ENCODE measurements at places on chromosomes 12 and 14.

DNA sequence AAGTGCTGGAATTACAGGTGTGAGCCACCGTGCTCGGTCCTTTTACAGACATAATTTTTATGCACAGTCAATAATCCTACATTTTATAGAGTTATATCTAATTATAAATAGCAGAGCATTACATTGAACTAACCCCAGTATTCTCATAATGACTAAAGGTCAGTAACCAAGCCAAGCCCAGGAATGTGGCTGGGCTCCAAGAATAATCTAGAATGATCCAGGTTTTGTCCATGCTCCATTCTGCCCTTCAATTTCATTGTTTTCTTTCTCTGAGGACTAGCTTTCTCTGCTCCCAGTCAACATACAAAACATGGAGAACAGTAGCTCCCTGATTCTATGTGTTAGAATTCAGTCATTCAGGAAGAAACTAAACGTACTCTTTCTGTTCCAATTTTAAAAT, 92.1 kb upstream of the KRR1 start:
- no peak overlapping the region for H3K27ac ChIP-seq
- no peaks in the 10 kb centered on the region for H3K27me3 ChIP-seq
- no peaks in the 10 kb centered on the region for H3K36me3 ChIP-seq
- H3K4me3 ChIP-seq: no peak overlapping the region

- no peak overlapping the region for H3K4me3 ChIP-seq
- no peak overlapping the region for H3K27ac ChIP-seq
- ATAC-seq: no peak
- no peaks in the 10 kb centered on the region for H3K27me3 ChIP-seq
- no peaks in the 10 kb centered on the region for H3K36me3 ChIP-seq
Measured at GRCh38 chr14:78758333-78758732, 588.2 kb downstream of the NRXN3 start.

DNA sequence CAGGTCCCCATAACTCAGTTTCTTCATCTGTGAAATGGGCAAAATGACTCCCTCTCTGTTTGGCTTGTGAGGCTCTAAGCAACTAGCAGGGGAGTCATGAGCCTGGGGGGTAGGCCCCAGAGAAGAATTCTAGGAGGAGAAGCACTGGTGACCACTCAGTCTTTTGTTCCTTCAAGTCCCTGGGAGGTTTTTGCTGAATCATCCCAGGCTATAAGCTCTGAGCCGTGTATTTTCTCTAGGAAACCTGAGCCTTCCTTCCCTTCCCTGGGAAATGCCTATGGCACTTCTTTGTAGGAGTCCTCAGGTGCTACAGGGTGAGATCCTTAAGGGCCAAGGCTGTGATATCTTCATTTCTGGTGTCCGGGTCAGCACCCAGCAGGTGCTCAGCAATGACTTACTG, 4.5 kb downstream of the RPH3A start:
- no peak for ATAC-seq
- H3K36me3 ChIP-seq: no peaks in the 10 kb centered on the region
- peaks cover 87% of the 10 kb centered on the region for H3K27me3 ChIP-seq
- H3K4me3 ChIP-seq: no peak overlapping the region
- H3K4me1 ChIP-seq: no peaks in the 10 kb centered on the region

DNA sequence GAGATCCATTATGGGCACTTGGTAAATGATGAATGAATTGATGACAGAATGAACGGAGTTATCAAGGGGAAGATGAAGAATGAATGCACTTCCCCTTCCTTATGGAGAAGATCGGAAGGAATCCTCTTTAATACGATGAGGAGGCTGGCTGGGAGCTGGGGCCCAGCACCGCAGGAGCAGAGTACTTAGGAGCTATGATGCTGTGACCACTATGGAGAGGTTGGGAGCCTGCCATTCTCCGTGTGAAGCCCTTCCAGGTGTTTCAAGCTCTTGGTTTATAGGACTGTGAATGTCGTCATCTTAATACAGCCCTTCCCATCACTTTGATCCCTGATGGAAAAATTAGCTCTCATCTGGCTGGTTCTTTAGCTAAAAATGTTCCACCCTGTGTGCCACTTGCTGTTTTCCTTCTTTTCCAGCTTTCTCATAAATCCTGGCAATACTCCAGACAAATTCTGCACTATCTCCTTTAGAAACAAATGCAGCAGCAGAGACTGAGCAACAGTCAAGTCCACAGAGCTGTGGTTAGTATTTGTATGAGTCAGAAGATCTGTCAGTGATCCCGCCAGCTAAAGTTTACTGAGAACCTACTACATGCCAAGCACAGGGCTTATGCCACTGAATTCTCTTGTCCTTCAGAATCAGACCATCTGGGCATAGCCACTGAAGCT, 263.1 kb upstream of the CRY1 start:
- no peak overlapping the region for H3K4me3 ChIP-seq
- H3K27me3 ChIP-seq: peaks cover 37% of the 10 kb centered on the region
- no peak for ATAC-seq
- no peaks in the 10 kb centered on the region for H3K36me3 ChIP-seq

GRCh38 chr12:94047781-94048567, 100.4 kb upstream of the PLXNC1 start:
- no peaks in the 10 kb centered on the region for H3K27me3 ChIP-seq
- peaks cover 16% of the 10 kb centered on the region for H3K4me1 ChIP-seq
- no peak for ATAC-seq
- H3K27ac ChIP-seq: peak overlapping the region; percentile 25
- H3K4me3 ChIP-seq: no peak overlapping the region

DNA sequence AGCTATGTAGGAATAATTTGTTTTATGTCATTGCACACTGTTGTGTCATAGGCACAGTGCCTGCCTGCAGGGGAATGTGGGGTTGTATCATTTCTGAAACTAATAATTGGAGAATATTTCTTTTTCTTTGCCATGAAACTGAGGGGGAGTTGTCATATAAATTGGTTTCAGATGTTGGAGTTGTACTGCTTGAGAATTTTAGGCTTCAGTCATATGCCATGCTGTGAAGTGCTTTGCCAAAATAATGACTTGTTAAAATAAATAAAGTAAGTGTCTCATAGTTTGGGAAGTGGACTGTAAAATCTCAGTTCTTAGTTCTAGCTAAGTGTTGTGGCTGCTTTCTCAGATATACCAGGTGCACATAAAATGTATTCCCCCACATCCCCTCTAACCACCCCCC, 116.8 kb downstream of the DAAM1 start:
- no peak for ATAC-seq
- peaks cover 73% of the 10 kb centered on the region for H3K4me1 ChIP-seq
- no peaks in the 10 kb centered on the region for H3K27me3 ChIP-seq
- H3K27ac ChIP-seq: peak overlapping the region; percentile 46
- no peak overlapping the region for H3K4me3 ChIP-seq
- no peaks in the 10 kb centered on the region for H3K36me3 ChIP-seq

- H3K27me3 ChIP-seq: no peaks in the 10 kb centered on the region
- H3K27ac ChIP-seq: no peak overlapping the region
- ATAC-seq: no peak
Measured at GRCh38 chr12:96094201-96094600, 58.8 kb upstream of the LTA4H start.

- H3K4me3 ChIP-seq: no peak overlapping the region
- H3K27ac ChIP-seq: no peak overlapping the region
- H3K36me3 ChIP-seq: no peaks in the 10 kb centered on the region
- ATAC-seq: no peak
Measured at GRCh38 chr12:115235880-115236279, 551.9 kb upstream of the TBX3 start.

- peaks cover 45% of the 10 kb centered on the region for H3K27me3 ChIP-seq
- H3K4me1 ChIP-seq: no peaks in the 10 kb centered on the region
- no peak overlapping the region for H3K4me3 ChIP-seq
- H3K27ac ChIP-seq: no peak overlapping the region
Measured at GRCh38 chr12:131671871-131672270, 39.0 kb upstream of the SFSWAP start.

DNA sequence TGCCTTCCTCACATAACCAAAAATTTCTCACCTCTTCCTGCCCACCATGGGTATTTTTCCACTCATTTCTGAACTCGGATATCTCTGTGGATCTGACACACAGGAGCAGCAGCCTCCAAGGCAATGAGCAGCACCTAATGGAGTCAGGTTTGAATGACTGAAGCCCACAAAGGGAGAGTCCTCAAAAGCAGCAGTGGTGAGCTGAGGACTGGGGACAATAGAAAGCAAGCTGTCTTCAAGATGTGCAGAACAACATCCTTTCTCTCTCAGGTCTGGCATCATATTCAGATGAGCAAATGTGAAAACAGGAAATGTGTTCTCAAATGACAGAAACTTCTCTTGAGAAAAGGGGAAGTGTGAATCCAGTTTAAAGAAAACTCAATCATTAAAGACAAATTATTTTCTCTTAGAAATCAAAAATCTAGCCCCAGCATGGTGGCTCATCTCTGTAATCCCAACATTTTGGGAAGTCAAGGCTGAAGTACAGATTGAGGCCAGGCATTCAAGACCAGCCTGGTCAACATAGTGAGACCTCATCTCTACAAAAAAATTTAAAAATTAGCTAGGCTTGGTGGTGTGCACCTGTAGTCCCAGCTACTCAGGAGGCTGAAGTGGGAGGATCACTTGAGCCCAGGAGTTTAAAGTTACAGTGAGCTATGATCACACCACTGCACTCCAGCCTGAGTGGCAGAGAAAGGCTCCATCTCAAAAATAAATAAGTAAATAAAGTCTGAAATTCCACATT, 54.2 kb downstream of the C12orf42 start:
- H3K36me3 ChIP-seq: no peaks in the 10 kb centered on the region
- no peaks in the 10 kb centered on the region for H3K27me3 ChIP-seq
- no peak for ATAC-seq
- no peak overlapping the region for H3K27ac ChIP-seq

- no peak for ATAC-seq
- H3K27ac ChIP-seq: no peak overlapping the region
- H3K4me1 ChIP-seq: no peaks in the 10 kb centered on the region
- H3K4me3 ChIP-seq: no peak overlapping the region
- H3K36me3 ChIP-seq: no peaks in the 10 kb centered on the region
Measured at GRCh38 chr14:104874110-104874531, 9.1 kb downstream of the CEP170B start.

DNA sequence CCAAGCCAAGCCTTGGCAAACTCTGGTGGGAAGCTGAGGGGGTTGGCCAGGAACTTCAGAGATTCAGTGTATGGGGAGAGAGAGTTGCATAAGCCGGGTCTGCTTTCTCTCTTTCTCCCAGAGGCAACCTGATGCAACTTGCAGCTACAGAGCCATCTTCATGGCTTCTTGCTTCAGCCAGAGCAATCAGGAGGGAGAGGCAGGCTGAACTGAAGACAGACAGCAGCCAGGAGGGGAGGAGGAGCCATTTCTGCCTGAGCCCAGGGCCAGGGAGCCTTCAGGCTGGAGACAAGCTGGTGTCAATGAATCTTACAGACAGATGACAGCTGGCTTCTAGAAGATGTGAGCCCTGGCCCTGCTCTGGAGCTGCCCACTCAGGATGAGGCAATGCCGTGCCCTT, 18.7 kb downstream of the NPC2 start:
- H3K27me3 ChIP-seq: no peaks in the 10 kb centered on the region
- no peak overlapping the region for H3K4me3 ChIP-seq
- no peak for ATAC-seq
- H3K36me3 ChIP-seq: no peaks in the 10 kb centered on the region

DNA sequence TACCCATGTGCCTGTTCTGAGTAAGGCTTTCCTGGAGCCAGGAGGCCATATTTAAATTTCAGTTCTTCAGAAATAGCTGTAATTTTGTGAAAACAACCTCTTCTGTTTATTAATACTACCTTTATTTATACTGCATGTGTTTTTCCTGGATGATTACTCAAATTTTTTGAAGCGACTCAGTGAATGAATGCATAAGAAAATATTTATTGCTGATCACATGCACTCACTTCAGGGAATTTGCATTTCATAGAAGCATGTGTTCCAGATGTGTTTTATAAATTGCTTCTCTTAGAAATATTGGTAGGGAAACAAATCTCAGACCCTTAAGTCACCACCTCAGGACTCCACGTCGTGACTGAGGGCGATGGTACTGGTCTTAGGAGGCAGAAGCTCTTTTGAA, 21.8 kb upstream of the DCN start:
- H3K27ac ChIP-seq: no peak overlapping the region
- H3K4me3 ChIP-seq: no peak overlapping the region
- H3K36me3 ChIP-seq: no peaks in the 10 kb centered on the region
- no peak for ATAC-seq
- H3K4me1 ChIP-seq: no peaks in the 10 kb centered on the region
- H3K27me3 ChIP-seq: no peaks in the 10 kb centered on the region

DNA sequence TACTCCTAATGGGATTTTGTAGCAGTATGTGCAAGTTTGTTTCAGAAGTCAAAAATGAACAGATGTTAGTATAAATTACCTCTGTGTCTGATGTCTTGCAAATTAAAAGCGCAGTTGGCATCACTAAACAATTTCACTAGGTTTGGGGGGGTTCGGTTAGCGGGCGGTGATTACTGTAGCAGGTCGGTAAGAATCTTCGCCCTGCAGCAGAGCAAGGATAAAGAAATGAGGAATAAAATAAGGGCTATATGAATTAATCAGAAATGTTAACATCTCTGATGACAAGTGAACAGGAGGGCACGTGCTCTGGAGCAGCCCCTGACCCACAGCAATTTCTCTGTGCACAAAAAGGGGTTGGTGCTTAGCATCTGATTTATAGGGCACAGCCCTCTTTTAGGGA, 43.6 kb upstream of the VSX2 start:
- H3K27me3 ChIP-seq: no peaks in the 10 kb centered on the region
- H3K4me3 ChIP-seq: no peak overlapping the region
- H3K36me3 ChIP-seq: peaks cover 38% of the 10 kb centered on the region
- H3K4me1 ChIP-seq: no peaks in the 10 kb centered on the region

GRCh38 chr12:462936-463705, 3.4 kb downstream of the B4GALNT3 start:
- peaks cover 62% of the 10 kb centered on the region for H3K27me3 ChIP-seq
- no peak for ATAC-seq
- no peaks in the 10 kb centered on the region for H3K4me1 ChIP-seq
- no peak overlapping the region for H3K4me3 ChIP-seq
- H3K36me3 ChIP-seq: no peaks in the 10 kb centered on the region
- H3K27ac ChIP-seq: no peak overlapping the region

- H3K27me3 ChIP-seq: no peaks in the 10 kb centered on the region
- no peaks in the 10 kb centered on the region for H3K36me3 ChIP-seq
- peak overlapping the region; percentile 79 for H3K4me3 ChIP-seq
- H3K4me1 ChIP-seq: no peaks in the 10 kb centered on the region
- H3K27ac ChIP-seq: peak overlapping the region; percentile 93
Measured at GRCh38 chr12:38903596-38903995, 1.8 kb downstream of the CPNE8 start.

DNA sequence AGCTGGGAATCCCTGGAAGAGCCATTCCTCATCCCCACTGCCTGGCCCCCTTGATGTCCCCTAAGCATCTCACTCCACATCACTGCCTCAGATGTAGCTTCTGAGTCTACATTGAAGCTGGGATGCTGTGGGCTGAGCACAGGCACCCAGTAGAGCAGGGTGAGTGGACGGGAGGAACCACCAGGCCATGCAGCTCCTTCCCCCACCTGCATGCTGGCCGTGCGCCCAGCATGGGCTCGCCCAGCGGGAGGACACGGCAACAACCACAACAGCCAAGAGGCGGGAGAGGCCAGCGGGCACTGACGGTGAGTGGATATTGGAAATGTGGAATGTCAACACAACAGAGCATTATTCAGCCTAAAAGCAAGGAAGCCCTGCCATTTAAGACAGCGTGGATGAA, 310.9 kb downstream of the ADGRD1 start:
- peaks cover 7% of the 10 kb centered on the region for H3K4me1 ChIP-seq
- H3K36me3 ChIP-seq: no peaks in the 10 kb centered on the region
- no peak overlapping the region for H3K4me3 ChIP-seq
- no peak overlapping the region for H3K27ac ChIP-seq
- no peaks in the 10 kb centered on the region for H3K27me3 ChIP-seq
- ATAC-seq: no peak

GRCh38 chr12:39074063-39074462, 168.7 kb upstream of the CPNE8 start:
- H3K36me3 ChIP-seq: no peaks in the 10 kb centered on the region
- H3K27me3 ChIP-seq: no peaks in the 10 kb centered on the region
- no peak overlapping the region for H3K27ac ChIP-seq
- no peak for ATAC-seq
- H3K4me1 ChIP-seq: no peaks in the 10 kb centered on the region

Data from gastroesophageal sphincter (tissue), 4 donors.